ENCODE measurements at places on chromosomes 7 and 10.

DNA sequence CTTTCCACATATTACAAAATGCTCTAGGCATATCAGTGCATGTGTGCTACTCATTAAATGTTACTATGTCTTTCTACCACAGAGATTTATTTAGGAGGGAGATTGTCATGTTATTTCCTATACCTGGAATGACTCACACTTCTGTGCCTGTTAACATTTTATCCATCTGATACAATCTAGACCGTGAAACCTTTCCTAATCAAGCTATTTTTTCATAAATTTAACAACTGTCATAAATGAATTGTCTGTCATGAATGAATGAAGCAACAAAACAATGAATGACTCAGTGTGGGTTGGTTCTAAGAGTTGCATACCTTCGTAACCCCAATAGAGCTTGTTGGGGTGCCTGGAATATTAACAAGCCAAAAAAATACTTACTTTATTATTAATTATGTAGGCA, 554.3 kb downstream of the GRM8 start:
- no peak for DNase-seq

- DNase-seq, result no peak
Observed at GRCh38 chr7:149688836-149689235, 84.6 kb downstream of the ZNF467 start.

DNA sequence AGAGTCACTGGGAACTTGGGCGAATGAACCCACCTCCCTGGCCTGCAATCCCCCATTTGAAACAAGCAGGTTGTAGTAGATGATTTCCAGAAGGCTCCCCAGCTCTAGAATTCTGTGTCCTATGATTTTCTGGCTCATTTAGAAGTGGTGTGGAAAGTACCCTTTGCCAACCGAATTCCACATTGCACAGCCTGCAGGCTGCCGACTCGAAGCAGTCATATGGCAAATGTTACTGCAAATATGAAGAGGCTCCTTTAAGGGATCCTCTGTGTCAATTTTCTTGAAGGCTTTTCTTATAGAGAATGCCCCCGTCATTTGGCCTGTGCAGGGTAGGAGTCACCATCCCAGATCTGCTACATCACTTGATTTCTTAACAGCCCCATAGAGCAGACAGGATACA, 5.6 kb downstream of the PODXL start:
- no peak for DNase-seq

GRCh38 chr10:125002423-125003145, 60.7 kb downstream of the ZRANB1 start:
- DNase-seq, result peak; percentile 1

GRCh38 chr10:129253161-129253864, 213.7 kb upstream of the MGMT start:
- DNase-seq, result no peak
